ENCODE measurements at places on chromosomes 2 and 18.

- no peak for DNase-seq
Observed at GRCh38 chr2:154549869-154550268, 148.6 kb upstream of the KCNJ3 start.

- no peak for DNase-seq
Observed at GRCh38 chr2:53091183-53091582, 676.4 kb upstream of the CHAC2 start.

GRCh38 chr2:226740039-226740648 is 59.5 kb downstream of the IRS1 start:
- DNase-seq, result no peak

DNA sequence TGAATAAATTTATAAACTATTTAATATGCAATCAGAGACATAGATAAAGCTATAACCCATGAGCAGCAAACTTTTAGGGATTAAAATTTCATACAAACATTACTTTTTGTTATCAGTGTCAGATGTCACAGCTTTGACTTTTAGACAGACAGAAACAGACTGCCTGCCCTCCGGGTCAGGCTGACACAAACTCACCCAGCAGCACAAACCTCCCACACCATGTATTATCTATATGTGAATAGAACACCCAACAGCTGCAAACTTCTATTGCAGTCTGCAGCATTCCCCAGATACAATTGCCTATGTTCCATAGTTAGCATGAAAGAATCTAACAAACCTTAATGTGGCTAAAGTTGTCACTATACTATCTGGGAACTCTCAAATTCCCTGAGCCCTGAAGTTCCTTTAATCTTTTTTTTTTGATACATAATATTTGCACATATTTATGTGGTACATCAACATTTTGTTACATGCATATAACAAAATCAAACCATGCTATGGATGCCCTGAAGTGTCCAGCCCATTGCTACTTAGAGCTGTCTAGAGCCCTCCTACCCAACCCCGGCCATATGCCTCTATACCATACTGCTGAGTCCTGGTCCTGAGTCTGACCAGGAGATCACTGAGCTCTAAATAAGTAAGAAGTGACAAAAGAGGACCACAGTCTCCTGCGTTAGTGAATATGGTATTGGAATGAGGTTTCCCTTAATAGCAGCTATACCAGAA is 214.4 kb downstream of the ZNF385B start:
- no peak for DNase-seq

- DNase-seq, result peak; percentile 37
Observed at GRCh38 chr2:165408186-165408585, 61.3 kb upstream of the CSRNP3 start.
